ENCODE measurements at places on chromosomes 7 and 10. TPM values are rescaled to one million over a fixed set of nuclear protein-coding genes. Genes with fewer than 3 reads are reported as not detected.

DNA sequence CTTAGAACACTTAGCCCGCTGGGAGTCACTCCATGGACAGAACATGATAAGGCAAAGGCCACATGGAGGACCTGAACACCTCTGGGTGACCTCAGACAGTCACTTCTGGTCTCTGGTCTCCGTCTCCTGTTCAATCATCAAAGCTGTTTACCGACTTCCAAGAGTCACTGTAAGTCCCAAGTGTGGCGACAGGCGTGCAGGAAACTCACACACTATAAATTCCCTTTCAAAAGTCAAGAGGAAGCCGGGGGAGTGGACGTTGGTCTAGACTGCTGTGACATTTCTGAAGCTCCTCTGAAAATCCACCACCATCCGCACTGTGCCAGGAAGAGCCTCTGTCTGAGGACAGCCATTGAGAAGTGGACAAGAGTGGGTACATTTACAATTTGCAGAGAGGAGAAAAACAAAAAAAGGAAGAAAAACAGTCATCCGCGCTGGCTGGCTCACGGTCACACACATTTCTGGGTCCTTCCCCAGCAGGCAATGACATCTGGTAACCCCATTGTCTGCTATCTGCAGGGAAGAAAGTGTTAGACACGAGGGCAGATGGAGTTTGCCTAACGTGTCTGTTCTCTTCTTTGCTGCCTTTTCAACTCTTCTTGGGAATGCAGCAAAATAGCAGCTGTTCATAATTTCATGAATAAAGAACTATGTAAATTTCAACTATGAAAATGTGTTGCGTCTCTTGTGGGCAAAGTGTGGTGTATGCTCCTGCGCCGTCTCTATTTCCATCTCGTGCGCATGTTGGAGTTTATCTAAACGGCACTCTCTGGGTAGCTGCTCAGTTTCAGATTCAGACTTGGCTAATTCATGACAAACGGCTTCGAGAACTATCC, 32.9 kb upstream of the CUX1 start:
- no peak for DNase-seq

GRCh38 chr7:157301610-157302120, 35.1 kb upstream of the DNAJB6 start:
- DNase-seq, result no peak

DNA sequence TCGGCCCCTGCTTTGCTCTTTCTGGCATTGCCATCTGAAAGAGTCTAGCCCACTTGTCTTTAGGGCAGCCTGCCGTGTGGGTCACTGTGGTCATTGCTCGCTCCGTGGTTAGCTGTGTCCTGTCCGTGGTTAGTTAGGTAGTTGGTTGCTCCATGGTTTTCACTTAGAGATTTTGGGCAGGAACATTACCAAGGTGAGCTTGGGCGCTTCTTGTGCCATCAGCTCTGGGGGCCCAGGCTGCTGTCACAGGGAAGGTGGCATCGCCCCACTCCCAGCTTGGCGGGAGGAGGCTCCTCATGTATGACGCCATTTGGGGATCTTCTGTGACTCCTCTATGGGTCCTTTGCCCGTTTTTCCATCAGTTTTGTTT, 53.1 kb downstream of the INPP5A start:
- no peak for DNase-seq

GRCh38 chr10:3470191-3470590, 297.6 kb upstream of the PITRM1 start:
- no peak for DNase-seq

Gene PCLO
- total RNA-seq, result not detected

Measured in activated CD8-positive, alpha-beta T cell treated with anti-CD3 and anti-CD28 coated beads, Interleukin-2, amount 10 ng/mL, durations not matched to agents 7 days and 5 days (primary cell).